HCT116 (cell line): ENCODE measurements at places on chromosomes 6 and 20. TPM values are rescaled to one million over a fixed set of nuclear protein-coding genes. Genes with fewer than 3 reads are reported as not detected.

Gene AKIRIN2
- total RNA-seq: 54.8 TPM

Gene TCP11
- total RNA-seq: not detected

Gene VSTM2L
- total RNA-seq: 0.69 TPM

Gene POU3F2
- total RNA-seq: not detected

Gene PSORS1C2
- total RNA-seq: not detected

Gene IPCEF1
- 0.32 TPM for total RNA-seq

Gene PROCR
- 52.0 TPM for total RNA-seq

Gene SDCBP2
- total RNA-seq: 3.4 TPM

Gene MEI4
- total RNA-seq: not detected

Gene NMBR
- total RNA-seq: not detected

Gene WFDC10B
- not detected for total RNA-seq

Gene ASCC3
- total RNA-seq: 40.5 TPM
